ENCODE measurements at places on chromosomes 7 and 10. TPM values are rescaled to one million over a fixed set of nuclear protein-coding genes. Genes with fewer than 3 reads are reported as not detected.

GRCh38 chr7:51013861-51014511 lies 231.3 kb upstream of the GRB10 start:
- no peaks in the 10 kb centered on the region for H3K27me3 ChIP-seq
- H3K36me3 ChIP-seq: no peaks in the 10 kb centered on the region
- H3K4me3 ChIP-seq: no peak overlapping the region
- H3K4me1 ChIP-seq: no peaks in the 10 kb centered on the region

DNA sequence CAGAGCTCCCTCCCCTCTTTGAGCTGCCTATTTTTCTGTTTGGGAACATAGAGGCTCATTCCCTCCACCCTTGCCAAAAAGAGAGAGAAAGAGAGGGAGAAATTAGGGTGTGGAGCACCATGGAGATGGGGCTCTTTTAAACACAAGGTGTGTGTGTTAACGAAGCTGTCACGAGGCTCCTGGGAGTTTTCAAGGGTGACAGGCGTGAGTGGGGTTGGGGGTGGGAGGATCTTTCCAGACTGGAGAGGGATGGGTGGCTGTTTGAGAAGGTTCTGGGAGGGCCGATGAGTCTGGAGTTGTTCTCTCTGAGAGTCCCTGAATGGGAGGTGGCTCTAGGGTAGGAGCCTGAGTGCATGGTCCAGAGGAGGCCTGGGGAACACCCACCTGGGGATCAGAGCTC lies 45.0 kb downstream of the PALD1 start:
- DNase-seq: no peak
- H3K36me3 ChIP-seq: no peaks in the 10 kb centered on the region
- no peak overlapping the region for H3K27ac ChIP-seq
- peaks cover 6% of the 10 kb centered on the region for H3K4me1 ChIP-seq
- H3K4me3 ChIP-seq: no peak overlapping the region
- H3K27me3 ChIP-seq: no peaks in the 10 kb centered on the region

DNA sequence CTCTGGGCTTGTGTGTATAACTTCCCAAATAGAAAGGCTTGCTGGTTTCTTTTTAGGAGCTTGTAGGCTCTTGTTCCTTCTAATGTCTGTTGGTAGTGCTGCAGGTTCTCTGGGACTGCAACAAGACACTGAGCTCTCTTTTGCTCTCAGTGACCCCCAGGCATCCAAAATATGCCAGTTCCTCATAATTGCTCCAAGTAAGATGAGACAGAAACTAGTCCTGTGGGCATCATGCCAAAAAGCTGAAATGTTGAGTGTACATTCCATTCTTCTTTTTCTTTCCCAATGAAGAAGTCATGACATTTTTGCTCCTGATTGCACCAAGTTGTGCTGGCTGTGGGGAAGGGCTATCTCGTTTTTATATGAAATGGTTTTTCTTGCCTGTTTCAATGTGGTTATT lies 7.1 kb upstream of the BTBD16 start:
- DNase-seq: no peak
- peaks cover under 1% of the 10 kb centered on the region for H3K36me3 ChIP-seq
- H3K4me1 ChIP-seq: no peaks in the 10 kb centered on the region
- no peak overlapping the region for H3K4me3 ChIP-seq
- no peak overlapping the region for H3K27ac ChIP-seq

DNA sequence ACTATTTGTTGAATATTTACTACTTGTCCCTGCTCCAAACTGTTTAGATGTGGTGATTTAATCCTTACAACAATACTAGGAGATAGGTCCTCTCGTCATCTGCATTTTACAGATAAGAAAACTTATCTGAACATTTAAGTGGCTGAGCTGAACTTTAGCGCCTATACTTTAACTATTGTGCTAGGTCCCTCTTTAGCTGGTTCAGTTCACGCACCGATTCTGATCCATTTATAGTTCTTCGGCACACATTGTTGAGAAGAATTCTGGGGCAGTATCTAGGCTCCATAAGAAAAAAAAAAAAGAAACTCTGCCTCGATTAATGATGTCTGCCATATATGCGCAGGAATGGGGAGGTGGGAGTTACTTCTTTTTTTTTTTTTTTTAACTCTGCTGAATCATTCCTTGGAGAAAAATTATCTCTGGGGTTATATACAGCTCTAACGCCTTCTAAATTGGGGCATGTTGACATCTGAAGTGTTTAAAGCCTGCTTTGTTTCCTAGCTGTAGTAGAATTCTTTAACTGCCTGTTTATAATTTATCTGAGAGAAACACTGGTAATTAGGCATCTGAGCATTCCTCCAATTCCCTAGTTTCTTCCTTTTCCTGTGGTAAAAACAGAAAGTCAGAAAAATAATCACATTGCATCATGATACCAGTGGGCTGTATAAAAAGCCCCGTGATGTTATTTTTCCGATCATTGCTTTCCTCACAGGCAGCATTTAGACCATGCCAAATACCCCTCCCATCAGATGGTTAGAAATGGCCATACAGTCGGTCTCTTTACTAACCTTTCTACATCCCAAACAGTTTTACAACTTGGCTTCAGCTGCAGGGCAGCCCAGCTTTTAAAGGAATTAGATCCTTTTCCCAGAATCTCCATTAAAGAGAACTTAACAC lies 98.5 kb upstream of the KDM7A start:
- DNase-seq: no peak
- no peaks in the 10 kb centered on the region for H3K4me1 ChIP-seq
- H3K36me3 ChIP-seq: no peaks in the 10 kb centered on the region
- H3K4me3 ChIP-seq: peak overlapping the region; percentile 5
- H3K27ac ChIP-seq: no peak overlapping the region
- H3K27me3 ChIP-seq: no peaks in the 10 kb centered on the region

- H3K27ac ChIP-seq: no peak overlapping the region
- H3K4me1 ChIP-seq: no peaks in the 10 kb centered on the region
- no peak overlapping the region for H3K4me3 ChIP-seq
- H3K27me3 ChIP-seq: no peaks in the 10 kb centered on the region
- DNase-seq: no peak
- H3K36me3 ChIP-seq: no peaks in the 10 kb centered on the region
Observed at GRCh38 chr7:102260856-102261255, 25.8 kb upstream of the SH2B2 start.

- no peaks in the 10 kb centered on the region for H3K36me3 ChIP-seq
- no peaks in the 10 kb centered on the region for H3K27me3 ChIP-seq
- H3K27ac ChIP-seq: no peak overlapping the region
- no peak for DNase-seq
Observed at GRCh38 chr7:37040330-37040729, 316.0 kb upstream of the AOAH start.

- peaks cover 93% of the 10 kb centered on the region for H3K4me1 ChIP-seq
- no peaks in the 10 kb centered on the region for H3K27me3 ChIP-seq
- peak overlapping the region; percentile 98 for H3K27ac ChIP-seq
- peak overlapping the region; percentile 4 for H3K4me3 ChIP-seq
Observed at GRCh38 chr7:158816271-158816670, 13.0 kb downstream of the ESYT2 start.

Gene LRGUK
- not detected for total RNA-seq

Gene PRLHR
- total RNA-seq: not detected

Gene WBP1L
- 94.4 TPM for total RNA-seq

Gene SLC39A12
- total RNA-seq: not detected

Gene CFAP43
- total RNA-seq: 0.12 TPM

Gene GALNT17
- 4.0 TPM for total RNA-seq

All from right atrium auricular region (tissue), 2 donors.